ENCODE measurements at places on chromosomes 5 and 9. TPM values are rescaled to one million over a fixed set of nuclear protein-coding genes. Genes with fewer than 3 reads are reported as not detected.

DNM1 gene
- 0.77 TPM for total RNA-seq

FAM169A gene
- total RNA-seq: 21.5 TPM

PCDHA1 gene
- under 0.01 TPM for total RNA-seq

SHOC1 gene
- under 0.01 TPM for total RNA-seq

PSD2 gene
- total RNA-seq: not detected

FOXD4 gene
- total RNA-seq: 0.26 TPM

ABCA1 gene
- total RNA-seq: 34.2 TPM

FAM151B gene
- 0.79 TPM for total RNA-seq

ETF1 gene
- total RNA-seq: 173 TPM

PCDHGA6 gene
- total RNA-seq: under 0.01 TPM

ZNF367 gene
- total RNA-seq: 0.26 TPM

ARAP3 gene
- total RNA-seq: 4.0 TPM

CHSY3 gene
- total RNA-seq: under 0.01 TPM

DNA sequence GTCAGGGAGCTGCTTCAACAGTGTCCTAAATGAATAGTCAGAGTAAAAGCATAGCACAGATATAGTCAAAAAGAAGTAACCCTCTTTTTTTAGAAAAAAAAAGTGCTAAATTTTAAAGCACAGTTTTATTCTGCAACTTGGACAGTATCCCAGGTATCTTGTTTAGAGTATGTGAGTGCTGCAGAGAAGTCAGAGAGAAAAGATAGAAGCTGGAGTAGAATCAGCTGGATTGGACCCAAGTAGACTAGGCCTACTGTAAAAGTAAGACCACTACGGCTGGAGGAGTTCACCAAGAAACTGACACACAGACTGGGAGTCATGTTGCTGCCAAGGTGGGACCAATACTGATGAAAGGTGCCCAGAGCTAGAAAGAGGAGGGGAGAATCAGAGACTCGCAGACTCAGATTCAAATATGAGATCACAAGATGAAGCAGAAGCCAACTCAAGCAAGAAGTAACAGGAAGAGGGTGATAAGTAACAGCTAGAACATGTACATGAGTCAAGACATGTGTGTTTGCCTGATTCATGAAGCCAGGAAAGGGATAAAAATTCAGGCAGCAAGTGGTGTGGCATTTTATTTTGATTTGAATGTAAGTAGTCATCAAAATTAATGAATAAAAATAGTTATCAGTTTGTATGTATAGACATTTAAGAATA is 25.6 kb upstream of the TUSC1 start:
- peak; percentile 91 for DNase-seq

- no peak for DNase-seq
Measured at GRCh38 chr5:1462358-1462757, 17.1 kb upstream of the SLC6A3 start.

- DNase-seq: no peak
Measured at GRCh38 chr9:118882684-118883083, 486.6 kb downstream of the BRINP1 start.

- DNase-seq: no peak
Measured at GRCh38 chr9:111438541-111439235, 45.5 kb downstream of the ECPAS start.

- no peak for DNase-seq
Measured at GRCh38 chr5:119551819-119552218, 77.5 kb upstream of the FAM170A start.

GRCh38 chr5:87231037-87231808 is 36.5 kb upstream of the RASA1 start:
- peak; percentile 15 for DNase-seq

- no peak for DNase-seq
Measured at GRCh38 chr9:89442981-89443814, 54.7 kb downstream of the SEMA4D start.

DNA sequence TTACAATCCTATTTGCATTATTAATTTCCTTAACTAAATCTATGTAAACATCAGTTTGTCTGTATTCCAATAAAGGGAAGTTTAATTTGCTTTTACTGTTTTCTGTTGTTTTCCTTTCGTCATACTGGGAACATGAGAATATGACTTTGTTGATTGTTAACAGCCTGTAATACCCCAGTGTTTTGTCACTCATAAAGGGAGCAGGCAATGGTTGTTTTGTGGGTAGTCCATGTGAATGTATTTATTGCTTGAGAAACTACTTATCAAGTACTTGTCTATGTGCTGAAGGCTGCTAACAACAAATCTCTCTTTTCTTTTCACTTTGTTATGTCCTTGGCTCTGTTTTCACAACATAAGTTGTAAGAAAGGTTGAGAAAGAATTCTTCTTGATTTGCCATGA is 1070.2 kb upstream of the ACO1 start:
- DNase-seq: no peak

DNA sequence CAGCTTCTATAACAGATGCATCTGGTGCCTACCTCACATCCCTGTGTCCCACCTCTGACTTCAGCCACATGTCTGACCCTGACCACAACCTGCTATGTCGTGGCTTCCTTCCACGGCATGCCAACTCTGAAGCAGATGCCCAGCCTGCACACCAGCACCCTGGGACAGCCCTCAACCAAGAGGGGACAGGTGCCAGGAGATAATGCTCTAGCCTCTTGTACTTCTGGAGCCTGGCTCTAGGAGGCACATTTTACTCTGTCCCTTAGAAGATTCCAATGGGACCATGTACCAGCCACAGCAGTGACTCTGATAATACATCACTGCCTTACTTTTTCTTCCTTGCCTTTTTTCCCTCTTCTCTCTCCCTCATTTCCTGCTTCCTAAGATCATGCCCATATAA is 51.4 kb downstream of the EBF1 start:
- no peak for DNase-seq

DNA sequence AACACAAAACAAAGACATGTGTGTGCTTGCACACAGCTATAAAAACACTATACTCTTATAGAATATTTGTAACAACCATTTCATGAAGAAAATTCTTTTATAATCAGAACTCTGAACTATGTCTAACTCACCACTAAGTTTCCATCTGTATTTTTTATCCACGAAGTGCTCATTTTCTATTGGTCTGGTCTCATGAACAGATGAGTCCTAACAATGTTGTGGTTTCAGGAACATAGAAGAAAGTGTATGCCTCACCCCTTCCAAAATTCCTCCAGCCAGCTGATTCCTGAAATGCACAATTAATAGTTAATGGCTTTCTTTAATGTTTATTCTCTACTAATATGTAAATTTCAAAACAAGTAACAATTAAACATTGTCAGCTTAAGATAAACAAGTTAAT is 325.3 kb upstream of the GRAMD2B start:
- no peak for DNase-seq

GRCh38 chr5:141870871-141871270 is 7.3 kb downstream of the PCDH1 start:
- peak; percentile 72 for DNase-seq

GRCh38 chr9:108477529-108478006 is 378.2 kb downstream of the ACTL7B start:
- peak; percentile 96 for DNase-seq

GRCh38 chr9:80376180-80376579 is 804.4 kb downstream of the TLE4 start:
- DNase-seq: no peak

- DNase-seq: no peak
Measured at GRCh38 chr5:32551865-32552264, 33.5 kb upstream of the SUB1 start.

DNA sequence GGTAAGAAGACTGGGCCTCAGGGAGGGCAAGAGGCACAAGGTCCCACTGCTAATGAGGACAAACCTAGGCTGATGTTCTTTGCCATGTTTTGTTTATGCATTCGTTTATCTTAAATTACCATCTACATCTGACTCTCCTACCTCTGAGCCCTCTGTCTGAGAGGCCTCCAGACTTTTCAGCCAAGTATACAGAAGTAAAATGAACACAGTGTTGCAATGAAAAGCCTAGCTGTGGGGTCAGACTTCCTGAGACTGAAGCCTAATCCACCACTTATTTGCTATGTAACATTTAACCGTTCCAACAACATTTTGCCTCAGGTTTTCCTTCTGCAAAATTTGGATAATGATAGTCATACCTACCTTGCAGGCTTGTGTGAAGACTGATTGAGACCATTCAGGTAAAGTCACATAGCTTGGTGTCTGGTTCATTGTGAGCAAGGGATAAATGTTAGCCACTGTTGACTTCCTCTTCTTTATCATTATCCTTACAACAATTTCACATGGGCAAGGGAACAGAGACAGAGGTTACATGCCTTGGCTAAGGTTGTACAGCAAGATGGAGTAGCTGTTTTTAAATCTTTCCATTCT is 374.9 kb upstream of the CLINT1 start:
- no peak for DNase-seq

GRCh38 chr5:14267991-14268708 is 125.0 kb downstream of the TRIO start:
- peak; percentile 85 for DNase-seq

GRCh38 chr9:18490641-18491370 is 16.9 kb downstream of the ADAMTSL1 start:
- peak; percentile 87 for DNase-seq

DNA sequence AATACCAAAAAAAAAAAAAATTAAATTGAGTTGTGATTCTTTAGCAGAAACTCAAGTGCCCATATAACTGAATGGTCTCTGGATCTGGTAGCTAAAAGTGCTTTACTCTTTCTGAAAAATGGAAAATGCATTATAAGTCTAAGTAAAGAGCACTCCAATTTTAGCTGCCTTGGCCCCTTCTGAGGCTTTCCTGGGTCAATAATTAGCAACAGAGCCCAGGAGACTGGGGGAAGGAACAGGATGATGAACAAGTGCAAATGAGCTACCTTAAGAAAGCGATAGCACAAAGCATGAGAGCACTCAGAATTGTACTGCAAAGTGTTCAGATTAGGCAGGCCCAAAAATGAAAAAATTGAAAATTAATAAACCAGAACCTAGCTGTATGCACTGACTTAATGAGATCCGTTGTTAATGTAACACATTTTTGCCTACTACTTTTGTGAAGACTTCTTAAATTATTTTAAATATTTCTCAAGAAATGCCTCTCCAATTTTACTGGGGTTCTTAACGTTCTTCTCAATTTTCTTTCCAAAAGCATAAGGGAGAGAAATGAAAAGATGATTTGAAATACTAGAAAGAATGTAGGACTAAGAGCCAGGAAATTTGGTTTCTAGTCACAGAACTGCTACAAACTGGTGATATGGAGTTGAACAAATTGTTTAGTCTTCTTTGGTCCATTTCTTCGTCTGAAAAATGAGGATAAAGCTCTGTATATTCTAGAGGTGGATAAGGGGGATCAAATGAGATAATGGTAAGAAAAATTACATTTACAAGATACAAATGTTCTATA is 566.1 kb downstream of the PDE4D start:
- no peak for DNase-seq

DNA sequence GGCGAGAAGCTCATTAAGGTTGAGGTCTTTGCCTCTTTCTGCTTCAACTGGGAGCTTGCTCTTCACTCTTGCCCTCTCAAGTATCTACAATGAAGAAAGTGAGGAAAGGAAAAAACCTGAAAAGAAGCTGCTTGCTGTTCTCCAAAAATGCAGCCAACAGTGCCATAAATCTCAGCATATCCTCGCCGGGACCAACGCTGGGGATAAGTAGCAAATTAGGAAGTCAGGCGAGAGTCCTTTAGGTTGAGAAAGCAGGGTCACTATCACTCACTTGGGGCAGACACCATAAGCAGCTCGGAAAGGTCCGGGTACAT is 399 bp downstream of the NUP155 start:
- DNase-seq: no peak

GRCh38 chr9:127758843-127759242 is 19.6 kb downstream of the SH2D3C start:
- DNase-seq: no peak

GRCh38 chr9:109297899-109298298 is 23.0 kb downstream of the EPB41L4B start:
- peak; percentile 95 for DNase-seq

DNA sequence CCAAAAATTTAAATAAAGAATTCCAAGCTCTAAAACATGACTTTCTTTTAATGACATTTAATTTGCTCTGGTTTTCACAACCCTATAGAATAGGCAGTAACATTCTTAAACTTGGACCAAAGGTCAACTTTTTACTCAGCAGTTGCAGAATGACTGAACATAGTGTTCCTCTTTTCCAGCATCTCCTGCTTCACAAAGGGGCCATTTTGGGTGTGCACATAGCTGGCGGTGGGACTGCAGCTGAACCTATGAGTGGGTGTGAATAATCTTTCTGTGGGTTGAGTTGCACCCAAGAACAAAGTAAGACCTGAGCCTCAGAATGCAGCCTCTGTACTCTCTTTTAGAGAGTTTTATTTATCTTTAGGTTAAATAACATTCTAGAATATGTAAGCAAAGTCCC is 96.9 kb upstream of the HAPLN1 start:
- DNase-seq: no peak

GRCh38 chr5:178210686-178211085 is 6.4 kb downstream of the HNRNPAB start:
- DNase-seq: no peak

DNA sequence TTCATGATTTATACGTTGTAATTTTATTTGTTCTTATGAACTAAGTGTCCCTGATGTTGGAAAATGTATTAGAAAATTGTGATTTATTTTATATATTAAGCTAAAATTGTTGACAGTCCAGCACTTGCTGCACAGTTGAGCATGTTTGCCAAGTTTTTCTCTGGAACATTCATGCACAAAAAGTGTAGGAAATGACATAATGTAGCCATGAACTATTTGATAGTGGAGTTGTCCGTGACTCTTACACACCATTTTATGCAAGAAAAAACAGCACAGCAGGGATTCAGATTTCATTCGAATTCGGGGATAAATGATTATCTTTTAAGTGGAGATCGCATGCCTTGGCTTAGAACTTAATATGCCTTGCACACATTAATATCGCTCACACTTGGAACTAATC is 708.6 kb upstream of the WWC1 start:
- DNase-seq: peak; percentile 23

DNA sequence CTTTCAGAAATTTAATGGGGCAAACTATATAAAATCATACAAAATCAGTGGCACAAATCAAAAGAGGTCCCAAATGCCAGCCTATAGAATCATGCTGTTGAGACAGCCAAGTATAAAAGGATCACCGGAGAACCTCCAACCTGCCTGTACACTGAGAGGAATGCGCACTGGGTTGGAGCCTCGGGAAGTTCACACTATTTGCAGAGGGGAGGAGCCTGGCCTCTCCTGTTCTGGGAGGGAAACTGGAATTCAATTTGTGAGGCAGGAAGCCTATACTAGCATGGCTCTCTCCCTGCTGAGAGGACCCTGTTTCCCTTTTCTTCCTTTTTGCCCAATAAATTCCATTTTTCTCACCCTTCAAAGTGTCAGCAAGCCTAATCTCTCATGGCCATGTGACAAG is 406.0 kb downstream of the HINT1 start:
- DNase-seq: no peak

All from bronchial epithelial cell (primary cell).